ENCODE measurements at places on chromosomes 5 and 9. TPM values are rescaled to one million over a fixed set of nuclear protein-coding genes. Genes with fewer than 3 reads are reported as not detected.

The LCN12 gene
- total RNA-seq, result not detected

- no peak for DNase-seq
These were observed 120.6 kb downstream of the SEMA6A start for GRCh38 chr5:116453988-116454411.

- DNase-seq, result no peak
These were observed 14.3 kb upstream of the RANBP6 start for GRCh38 chr9:6029604-6030274.

GRCh38 chr9:134661791-134662142, 20.2 kb downstream of the COL5A1 start:
- DNase-seq, result peak; percentile 80

- DNase-seq, result no peak
These were observed 199.3 kb downstream of the TTLL11 start for GRCh38 chr9:121893786-121894185.

DNA sequence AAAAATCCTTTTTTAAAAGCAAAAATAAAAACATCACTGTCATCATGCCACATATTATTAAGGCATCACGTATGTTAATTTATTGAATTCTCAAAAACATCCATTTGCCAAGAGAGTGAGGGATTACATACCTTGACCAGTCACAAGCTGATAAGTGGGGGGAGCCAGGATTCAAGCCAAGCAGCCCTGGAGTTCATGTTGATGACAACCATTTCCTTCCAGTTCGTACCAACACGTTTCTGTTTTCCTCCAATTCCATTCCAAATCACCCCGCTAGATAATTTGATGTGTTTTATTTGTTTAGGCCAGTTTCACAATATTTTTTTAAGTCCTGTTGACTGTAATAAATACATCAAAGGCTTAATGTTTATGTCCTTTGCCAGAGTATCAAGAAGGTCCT, 53.0 kb downstream of the SLC1A3 start:
- no peak for DNase-seq

DNA sequence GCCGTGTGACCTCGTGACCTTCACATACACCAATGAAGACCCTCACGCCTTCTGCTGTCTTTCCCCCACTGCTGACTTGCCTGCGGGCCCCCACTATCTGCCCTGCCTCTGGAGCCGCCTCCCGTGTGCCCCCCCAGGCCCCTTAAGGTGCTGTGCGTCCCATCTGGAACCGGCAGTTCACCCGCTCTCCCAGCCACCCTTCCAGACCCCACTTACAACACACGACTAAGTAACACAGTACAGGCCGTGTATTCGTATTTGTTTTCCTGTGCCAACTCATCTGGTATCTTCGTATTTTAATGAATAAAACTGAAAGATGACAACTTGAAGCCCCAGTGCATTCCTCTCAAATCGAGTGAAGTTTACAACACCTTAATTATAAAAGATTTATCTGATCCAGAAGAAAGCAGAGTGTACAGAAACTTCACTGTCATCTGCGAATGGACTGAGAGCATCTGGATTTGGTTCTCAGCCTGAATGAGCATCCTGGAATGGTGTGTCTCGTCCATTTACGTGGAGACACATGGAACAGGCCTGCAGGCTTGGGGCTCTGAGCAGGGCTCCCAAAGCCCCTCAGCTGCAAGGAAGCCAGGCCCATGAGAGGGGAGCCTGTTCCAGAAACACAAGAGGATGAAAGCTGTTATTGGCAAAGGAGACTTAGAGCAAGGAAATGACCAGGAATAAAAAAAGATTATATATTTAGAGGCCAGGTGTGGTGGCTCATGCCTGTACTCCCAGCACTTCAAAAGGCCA, 21.9 kb upstream of the TERT start:
- DNase-seq, result no peak
